ENCODE measurements at places on chromosomes 6 and 20. TPM values are rescaled to one million over a fixed set of nuclear protein-coding genes. Genes with fewer than 3 reads are reported as not detected.

DNA sequence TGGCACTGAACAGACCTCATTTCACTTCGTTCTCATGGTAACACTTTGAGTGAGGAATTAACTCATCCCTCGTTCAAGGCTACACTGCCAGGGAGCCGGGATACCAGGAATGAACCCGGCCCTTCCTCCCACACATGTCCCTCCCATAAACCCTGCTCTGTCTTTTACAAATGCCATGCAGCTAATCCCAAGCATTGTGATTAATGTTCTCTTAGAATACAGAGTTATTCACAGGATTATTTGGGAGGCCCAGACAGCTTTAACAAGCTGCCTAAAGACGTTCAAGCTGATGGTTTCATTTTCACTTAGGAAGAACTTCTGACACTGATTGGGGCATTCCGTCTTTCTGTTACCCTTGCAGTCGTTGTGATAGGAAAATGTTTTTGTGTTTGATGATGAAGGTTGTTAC, 42.5 kb upstream of the CD83 start:
- peak; percentile 35 for DNase-seq

DNA sequence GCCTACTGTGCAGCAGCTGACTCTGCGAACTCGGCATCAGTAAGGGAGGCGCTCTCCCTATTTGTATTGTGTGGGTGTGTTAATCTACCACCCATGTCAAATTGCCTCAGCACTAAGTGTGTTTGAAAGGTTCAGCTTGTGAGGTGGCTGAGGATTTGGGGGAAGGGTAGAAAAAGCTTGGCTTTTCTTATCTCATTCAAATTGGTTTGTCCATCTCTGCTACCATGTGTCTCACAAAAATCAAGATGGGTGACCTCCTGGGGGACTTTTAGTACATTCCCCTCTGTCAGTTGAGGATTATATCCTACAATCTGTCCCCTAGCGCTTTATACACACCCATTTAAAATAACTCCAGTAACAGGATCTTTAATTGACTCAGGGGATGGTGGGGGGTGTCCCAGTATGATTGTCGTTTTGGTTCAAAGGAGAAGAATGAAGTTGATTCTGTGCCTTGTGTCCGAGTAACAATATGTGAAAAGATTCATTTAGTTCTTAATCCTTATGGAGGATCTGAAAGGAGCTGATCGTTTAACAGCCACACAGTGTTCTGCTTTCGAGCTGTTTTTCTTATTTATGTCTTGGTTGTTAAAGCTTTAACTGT, 609.6 kb downstream of the PKHD1 start:
- no peak for DNase-seq

DNA sequence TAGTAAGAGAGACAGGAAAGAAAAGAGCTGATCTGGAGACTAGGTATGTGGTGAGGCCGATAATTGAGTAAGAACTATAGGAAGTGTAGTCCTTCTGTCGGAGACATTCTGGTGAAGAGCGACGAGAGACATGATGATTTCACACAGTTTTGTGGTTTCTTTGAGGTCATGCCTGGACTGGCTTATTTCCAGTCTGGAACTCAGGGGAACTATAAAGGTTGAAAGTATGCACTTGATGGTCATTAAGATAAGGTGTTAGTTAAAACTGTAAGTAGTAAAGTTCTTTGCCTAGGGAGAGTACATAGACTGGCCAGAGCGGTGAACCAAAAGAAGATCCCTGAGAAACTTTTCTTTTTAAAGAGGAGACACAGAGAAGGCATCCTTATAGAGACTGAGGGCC, 68.8 kb downstream of the RFX6 start:
- peak; percentile 89 for DNase-seq

DNA sequence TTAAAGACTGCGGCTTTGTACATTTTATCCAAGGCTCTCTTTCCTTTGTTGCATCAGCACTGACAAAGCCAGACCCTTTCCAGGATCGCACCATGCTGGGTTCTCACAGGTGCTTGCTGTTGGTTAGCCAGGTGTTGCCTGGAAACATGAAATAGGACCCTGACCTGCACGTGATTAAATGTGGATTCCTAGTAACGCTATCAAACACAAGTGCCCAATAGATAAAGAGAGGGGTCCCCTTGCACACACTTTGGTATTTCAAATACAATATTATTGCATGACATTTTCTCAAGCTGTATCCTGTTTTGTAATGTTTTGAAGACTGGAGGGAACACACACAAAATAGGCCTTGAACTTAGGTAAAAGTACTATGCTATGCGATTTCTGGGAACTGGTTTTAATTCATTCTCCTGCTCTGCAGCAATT, 73.3 kb downstream of the AKAP12 start:
- no peak for DNase-seq

- DNase-seq = peak; percentile 100
Measured at GRCh38 chr6:56642366-56643261, at the start of gene DST. Gene DST (minus strand): TSS chr6:56642889.

E2F1 gene
- 0.26 TPM for total RNA-seq

DNA sequence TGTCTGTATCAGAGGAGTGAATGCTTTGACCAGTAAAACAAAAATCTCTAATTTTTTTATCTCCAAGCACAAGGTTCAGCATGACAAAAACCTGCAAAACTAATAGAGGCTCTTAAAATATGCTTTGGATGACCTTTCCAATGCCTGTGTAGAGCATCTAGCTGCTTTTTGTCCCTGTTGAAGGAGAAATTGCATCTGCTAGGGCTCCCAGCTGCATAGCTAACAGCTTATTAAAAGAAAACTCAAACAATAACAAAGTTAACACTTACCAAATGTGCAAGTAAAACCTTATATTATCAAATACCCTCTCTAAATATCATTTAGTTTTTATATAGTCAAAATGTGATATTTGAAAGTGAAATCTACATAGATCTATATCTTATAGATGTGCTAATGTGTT, 378.6 kb downstream of the CD109 start:
- DNase-seq = no peak

- DNase-seq = no peak
Measured at GRCh38 chr20:63544241-63544957, 3.1 kb downstream of the SRMS start.

GRCh38 chr20:49990271-49990720, 7.5 kb downstream of the SNAI1 start:
- no peak for DNase-seq

DNA sequence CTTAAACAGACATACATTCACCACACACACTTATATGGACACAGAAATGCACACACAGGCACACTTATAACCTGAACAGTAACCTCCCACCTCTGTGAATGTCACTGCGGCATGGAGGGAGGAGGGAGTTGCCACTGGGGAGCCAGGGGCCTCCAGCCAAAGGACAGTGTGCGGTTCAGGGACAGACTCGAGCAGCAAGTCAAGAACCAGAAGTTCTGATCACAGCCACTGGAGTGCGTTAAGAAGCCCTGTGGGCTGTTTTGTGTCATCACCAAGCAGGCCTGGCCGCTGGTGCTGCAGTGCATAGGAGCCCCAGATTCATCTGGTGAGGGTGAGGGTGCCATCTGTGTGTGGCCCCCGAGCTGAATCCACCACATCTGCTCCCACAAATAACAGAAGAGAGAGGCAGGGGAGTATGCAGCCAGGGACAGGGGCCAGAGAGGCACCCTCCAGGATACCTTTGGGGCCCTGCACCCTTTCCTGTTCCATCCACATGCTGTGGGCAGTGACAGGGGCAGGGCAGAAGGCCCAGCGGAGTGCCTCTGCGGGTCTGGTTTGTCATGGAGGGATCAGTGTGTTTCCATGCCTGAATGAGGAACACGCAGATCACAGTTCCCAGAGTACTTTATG, 20.3 kb downstream of the SYNDIG1 start:
- no peak for DNase-seq

DNA sequence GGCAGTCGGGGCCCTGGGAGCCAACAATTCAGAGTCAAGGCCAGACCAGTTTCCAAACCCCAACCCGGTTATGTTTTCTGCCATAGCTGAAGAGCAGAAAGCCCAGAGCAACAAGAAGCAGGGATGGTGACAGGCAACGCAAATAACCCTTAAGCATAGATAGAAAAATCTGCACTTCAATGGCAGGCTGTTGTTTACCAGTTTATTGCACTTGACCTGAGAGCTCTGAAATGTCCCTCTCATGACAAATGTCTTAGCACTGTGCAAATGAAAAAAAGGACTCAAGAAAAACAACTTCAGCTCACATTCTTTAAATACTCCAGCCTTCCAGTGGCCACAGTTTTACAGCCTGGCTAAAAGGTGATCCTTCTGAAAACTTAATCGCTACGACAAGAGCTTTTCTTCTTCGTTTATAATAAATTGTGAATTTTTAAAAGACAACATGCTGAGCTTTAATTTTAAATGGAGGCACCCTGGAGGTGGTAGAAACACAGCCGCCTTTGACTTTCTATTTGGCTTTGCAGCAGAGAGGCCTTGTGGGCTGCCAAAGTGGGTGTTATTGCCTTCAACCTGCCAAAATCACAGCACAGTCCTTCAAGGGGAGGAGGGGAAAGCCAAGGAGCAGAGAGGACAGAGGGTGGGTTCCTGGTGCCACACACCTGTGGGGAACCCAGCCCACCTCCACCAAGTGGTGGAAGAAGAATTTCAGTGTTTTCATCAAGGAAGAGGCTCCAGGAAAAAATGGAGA, 289.5 kb upstream of the CDYL start:
- DNase-seq = no peak
